ENCODE measurements at places on chromosomes 16 and 17. TPM values are rescaled to one million over a fixed set of nuclear protein-coding genes. Genes with fewer than 3 reads are reported as not detected.

Gene KRT12
- not detected for total RNA-seq

Gene MMP15
- 19.8 TPM for total RNA-seq

Gene SPNS3
- 0.05 TPM for total RNA-seq

Gene MYO15B
- 58.0 TPM for total RNA-seq

Gene CLEC18B
- 0.43 TPM for total RNA-seq

Gene LAT
- 4.0 TPM for total RNA-seq

Gene HOXB4
- 0.16 TPM for total RNA-seq

Gene KRTAP17-1
- total RNA-seq = not detected

Gene ZFPM1
- total RNA-seq = 8.7 TPM

Gene MT3
- not detected for total RNA-seq

Gene KRTAP4-5
- total RNA-seq = not detected

Gene LIMD2
- total RNA-seq = 9.8 TPM

Gene GFAP
- total RNA-seq = 1.0 TPM

Gene ANKS3
- total RNA-seq = 24.8 TPM

Gene TP53TG3B
- total RNA-seq = 0.37 TPM

Gene ICAM2
- total RNA-seq = not detected

Gene DNAH9
- total RNA-seq = not detected

Gene OR2C1
- not detected for total RNA-seq

Gene HOXB7
- total RNA-seq = 31.4 TPM

Gene CRYM
- total RNA-seq = 1.3 TPM

All from A549 treated with CpdA at 1 μM for 4 hours (cell line).